Activated T-helper 9 cell treated with anti-CD3 and anti-CD28 coated beads, Interleukin-2, amount 50 U/mL, for 16 hours (primary cell): ENCODE measurements at places on chromosomes 6 and 20.

GRCh38 chr6:44976677-44977641 lies 351.2 kb upstream of the RUNX2 start:
- DNase-seq: no peak

GRCh38 chr6:169542491-169542890 lies 159.3 kb downstream of the WDR27 start:
- no peak for DNase-seq

- no peak for DNase-seq
These were observed 69.5 kb downstream of the LYRM4 start for GRCh38 chr6:5191222-5191621.

DNA sequence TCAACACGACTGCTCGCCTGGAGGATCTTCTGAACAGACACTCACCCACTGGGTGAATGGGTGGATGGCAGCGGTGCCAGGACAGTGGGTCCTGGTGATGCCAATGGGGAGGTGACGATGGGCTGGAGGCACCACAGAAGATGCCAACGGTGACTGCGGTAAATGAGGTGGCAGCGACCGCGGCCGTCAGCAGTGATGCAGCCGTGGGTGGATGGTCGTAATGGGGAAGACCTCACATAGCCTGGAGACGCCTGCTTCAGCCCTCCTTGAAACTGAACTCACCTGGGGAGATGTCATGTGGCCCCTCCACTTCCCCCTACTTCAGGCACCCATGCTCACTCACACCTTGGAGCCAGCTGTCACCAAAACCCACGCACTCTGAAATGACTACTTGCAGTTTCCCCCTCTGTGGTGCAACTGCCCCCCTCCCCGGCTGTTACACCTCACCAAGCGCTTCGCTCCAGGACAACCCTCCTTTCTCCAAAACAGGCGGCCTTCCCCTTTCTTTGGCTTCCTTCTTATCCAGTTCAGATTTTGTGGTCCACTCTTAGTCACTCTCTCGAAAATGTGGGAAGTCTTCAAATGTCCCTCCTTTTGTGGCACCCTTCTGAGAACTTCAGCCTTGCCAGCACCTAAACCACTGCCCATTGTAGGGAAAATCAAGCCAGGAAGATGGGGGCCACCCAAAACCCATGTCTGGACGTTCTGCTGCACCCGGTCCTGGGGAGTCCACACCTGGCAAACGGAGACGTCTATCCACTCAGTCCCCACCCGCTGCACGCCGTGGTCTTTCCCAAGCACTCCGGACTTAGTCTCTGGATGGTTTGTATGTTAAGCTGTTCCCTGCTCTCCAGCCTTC lies 10.4 kb upstream of the ABHD16B start:
- DNase-seq: peak; percentile 28

DNA sequence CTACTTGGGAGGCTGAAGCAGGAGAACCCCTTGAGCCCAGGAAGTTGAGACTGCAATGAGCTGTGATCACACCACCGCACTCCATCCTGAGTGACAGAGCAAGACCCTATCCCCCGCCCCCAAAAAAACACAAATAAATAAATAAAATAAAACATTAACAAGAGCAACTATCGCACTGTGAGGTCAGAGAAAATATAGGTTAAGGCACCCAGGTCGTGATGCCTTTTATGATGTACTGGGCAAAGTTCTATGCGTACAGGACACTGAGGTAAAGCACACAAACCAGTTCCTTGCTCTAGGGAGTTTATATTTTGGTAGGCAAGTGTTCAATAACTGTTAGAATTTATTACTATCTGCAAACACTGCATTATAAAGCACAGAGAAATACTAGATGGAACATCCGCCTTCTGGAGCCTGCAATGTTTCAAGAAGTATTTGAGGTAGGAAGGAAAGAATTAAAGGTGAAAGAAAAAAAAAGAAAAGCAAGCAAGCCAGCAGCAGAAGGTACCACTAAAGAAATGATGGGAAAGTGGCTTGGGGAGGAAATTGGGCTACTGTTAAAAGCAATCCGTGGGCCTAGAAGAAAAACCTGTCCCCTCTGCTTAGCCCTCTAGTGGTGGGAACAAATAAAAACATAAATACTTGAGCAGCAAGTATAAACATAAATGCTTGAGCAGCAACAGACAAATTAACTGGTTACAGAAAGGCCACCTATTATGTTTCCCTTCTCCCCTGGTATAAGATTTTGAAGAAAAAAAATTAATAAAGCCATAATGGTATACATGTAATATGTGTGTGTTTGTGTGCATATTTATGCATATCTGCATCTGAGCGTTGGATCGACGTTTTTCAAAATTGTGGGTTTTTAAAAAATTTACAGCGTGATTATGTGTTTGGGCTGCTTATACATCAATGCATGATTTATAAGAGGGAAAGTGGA lies 128.0 kb downstream of the PHACTR1 start:
- no peak for DNase-seq

DNA sequence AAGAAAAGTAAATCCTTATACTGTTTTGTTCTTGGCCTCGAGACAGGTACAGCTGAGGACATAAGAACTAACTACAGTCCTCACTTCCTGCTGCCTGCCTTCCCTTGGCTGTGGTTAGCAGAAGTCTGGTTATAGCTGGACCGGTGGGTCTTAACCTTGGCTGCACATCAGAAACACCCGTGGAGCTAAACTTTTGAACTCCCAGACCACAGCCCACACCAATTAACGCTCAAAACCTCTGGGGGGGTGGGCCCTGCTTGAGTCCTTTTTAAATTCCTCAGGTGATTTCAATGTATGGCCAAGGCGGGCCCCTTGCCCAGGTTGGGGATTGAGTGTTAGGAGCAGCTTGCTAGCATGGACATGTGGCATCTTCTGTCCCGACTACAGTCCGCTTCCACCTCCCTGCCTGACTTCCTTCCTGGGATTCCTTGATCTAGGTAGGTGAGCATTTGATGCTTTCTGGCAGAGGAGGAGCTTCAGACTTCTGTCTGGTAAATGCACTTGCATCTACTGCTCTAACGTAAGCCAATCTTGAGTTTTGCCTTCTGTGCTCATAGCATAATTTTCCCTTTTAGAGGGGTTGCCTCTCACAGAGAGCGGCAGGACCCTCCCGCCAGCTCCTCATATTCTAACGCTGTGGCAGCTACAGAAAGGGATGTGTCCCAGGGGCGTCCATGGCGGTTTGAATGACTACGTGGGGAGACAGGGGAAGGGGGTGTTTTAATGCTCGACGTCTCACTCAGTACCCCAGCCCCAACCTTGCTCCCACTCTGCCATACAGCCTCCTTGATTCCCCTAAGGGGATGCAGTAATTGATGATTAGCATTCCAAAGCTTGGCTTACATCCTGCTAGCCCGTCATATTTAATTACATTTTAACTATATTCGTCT lies 390.1 kb downstream of the ZFAND3 start:
- no peak for DNase-seq

DNA sequence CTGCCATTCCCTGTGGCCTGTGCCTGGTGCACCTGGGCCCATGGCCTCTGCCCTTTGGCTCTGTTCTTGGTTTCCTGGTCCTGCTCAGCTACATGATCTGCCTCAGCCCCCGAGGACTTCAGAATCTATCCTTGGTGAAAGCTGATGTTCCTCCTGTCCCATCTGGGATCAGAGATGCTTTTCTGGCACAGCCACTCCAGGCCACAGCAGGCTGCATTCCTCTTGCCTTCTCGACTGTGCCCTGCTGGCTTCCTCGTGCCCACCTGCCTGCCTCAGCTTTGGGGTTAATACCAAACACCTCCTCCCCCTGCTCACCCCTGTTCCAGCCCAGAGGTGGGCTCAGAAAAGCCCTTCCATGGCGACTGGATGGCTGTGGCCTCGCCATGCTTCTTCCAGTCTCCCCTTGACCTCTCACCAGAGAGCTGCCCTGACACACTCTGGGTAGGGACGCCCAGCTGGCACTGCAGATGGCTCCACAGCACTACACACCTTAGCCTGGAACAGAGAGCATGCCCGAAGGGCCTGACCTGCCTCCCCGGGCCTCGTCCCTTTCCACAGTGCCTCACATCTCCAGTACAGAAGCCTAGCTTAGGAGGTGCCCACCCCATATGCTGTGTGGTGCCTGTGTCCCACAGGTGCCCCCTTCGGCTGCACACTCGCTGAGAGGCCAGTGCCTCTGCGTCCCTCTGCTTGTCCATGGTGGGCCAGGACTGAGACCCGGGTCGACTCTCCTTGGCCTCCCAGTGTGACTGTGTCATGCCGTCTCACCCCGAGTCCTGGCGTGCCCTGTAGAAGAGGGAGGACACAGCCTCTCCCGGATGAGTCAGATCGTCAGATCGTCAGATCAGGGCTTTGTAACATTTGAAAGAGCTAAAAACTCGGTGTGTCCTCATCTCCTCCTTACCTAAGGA lies 148.8 kb downstream of the DTNBP1 start:
- DNase-seq: no peak

GRCh38 chr6:62283796-62284411 lies 2.1 kb downstream of the KHDRBS2 start:
- DNase-seq: no peak

DNA sequence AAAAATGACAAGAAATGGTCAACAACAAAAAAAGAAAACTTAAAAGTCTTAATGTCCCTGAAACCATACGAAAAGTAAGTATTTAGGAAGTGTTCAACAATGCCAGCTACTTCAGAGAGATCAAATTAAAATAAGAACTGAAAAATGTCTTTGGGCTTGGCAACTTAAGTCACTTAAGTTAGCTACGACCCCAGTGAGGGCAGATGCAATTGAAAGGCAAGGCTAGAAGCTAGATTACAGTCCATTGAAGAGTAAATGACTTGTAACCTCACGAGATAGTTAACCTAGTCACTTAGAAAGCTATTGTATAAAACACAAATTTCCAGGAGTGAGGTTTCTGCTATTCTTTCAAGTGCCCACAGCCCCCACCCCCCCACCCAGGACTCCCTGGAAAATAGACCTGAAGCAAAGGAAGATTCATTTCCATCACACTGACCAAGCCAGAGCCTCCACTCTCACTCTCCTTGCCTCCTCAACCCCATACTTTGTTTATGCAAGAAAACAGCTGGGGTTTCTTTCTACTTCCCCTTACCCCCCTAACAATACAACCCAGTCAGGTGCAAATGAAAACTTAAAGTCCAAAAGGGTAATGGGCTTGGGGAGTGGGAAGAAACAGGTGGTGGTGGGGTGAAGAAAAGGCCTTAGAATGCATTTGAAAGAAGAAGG lies 14.6 kb downstream of the RTN4IP1 start:
- DNase-seq: no peak

GRCh38 chr20:32894026-32894483 lies 35.3 kb downstream of the EFCAB8 start:
- DNase-seq: no peak

DNA sequence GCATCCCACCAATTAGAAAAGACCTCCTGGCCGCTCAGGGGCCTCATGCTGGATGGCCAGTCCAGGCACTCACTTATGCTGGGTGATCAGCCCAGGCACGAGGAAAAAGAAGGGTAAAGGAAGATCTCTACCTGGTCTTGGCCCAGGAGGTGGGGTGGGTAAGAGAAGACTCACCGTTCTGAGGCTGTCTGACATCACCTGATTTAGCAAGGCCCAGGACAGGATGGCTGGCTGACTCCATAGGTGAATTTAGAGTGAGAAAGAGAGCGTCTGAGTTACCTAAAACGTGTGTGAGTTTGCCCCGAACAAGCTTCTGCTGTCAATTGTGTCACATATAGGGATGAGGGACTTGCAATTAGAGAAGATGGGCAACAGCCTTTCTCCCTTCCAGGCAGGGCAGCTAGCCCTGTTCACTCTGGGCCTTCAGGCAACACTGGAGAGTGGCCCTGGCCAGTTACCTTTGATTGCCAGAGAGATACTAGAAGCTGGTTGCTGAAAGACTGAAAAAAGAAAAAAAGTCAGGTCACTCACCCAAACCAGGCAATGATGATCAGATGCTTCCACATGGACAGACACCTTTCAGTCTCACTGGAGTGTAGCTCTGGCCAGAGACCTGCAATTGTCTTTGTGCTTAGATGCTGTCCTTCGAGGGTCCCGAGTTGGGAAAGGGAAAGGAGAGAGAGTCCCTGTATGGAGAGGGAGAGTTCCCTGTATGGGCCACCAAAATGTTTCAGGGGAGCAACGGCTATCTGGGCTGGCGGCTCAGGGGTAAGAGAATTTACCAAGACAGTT lies 35.7 kb upstream of the IER3 start:
- DNase-seq: no peak

GRCh38 chr6:11793277-11793676 lies 14.7 kb upstream of the ADTRP start:
- no peak for DNase-seq

GRCh38 chr6:75490706-75491105 lies 2.9 kb downstream of the FILIP1 start:
- no peak for DNase-seq
